ENCODE measurements at places on chromosomes 1 and 21.

DNA sequence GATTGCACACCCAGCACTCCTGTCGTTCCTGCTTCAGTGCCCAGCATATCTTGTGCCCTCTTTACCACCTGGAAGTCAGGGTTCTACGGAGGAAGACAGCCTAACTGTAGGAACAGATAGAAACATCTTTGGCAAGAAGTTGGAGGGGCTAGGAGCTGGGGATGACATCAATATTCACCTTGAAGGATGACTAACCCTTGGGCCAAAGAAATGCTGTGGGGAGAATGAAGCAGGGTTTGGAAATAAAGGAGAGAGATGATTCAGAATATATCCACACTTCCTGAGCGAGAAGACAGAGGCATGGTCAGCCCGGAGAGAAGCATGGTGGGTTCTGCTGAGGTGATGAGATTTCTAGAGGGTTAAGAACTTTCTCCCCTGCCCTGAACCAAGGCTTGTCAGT is 4.6 kb upstream of the NKAIN1 start:
- DNase-seq: no peak

DNA sequence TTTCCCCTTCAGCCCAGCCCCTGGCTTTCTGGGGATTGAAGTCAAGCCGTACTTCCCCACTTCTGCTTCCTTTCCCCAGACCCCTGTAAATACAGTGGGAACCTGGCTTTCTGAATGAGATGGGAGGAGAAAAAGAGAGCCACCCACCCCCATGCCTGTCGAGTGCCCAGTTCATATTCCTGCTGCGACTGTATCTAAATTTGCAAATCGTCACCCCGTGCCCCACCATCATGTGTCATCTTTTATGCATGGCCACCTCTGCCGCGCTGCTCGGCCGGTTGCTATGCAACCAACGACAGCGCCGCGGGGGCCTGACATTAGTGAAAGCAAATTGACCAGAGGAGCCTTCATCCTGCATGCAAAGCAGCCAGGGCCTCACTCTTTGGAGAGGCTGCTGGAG is 143.0 kb downstream of the ELAVL4 start:
- DNase-seq: no peak

GRCh38 chr1:200775850-200776249 is 37.2 kb downstream of the CAMSAP2 start:
- DNase-seq: no peak

GRCh38 chr1:54376430-54377039 is 29.7 kb downstream of the SSBP3 start:
- no peak for DNase-seq

DNA sequence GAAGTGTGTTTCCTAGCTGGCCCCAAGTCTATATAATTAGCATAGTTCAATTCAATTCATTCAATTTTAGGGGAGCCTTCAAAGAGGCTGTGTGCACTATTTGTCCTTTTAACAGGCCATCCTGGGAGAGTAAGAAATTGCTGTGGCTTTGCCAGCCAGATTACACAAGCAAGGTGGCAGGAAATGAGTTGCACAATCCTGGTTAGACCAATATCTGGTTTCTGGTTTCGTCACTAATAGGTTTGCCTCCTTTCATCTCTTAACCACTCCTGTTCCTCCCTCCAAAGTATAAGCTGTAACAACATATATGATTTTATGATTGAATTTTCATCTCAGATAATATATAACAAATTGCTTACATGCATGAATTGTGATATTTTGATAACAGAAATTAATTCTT is 84.1 kb upstream of the NEGR1 start:
- DNase-seq: no peak

DNA sequence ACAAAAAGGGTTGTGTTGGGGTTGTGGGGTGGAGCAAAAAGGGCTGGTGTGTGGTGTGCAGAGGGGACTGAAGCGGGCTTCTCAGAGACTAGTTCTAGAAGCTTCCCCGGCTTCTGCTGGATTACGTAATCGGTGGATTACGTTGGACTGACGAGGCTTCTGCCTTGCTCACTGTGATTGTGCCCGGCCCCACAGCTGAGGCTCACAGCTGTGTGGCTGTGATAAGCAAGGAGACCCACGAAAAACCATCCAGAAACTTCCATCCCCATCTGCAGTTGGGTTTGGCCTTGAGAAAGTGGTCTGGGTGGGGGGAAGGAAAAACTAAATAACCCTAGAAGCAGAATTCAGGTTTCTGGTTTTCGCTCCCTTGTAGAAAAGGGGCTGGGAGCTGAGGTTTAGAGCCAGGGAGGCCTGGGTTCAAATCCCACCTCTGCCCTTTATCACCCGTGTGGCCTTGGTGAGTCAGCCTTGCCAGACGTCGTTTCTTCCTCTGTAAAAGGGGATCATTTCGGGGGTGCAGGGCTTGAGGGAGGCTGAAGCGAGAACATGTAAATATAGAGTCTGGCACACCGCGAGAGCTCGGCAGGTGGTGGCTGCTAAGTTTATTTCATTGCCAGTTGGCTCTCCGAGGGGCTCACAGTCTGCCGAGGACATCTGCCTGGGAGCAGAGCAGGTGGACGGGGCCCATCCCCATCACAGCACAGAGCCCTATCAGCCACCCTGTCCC is 30.4 kb upstream of the DISP3 start:
- DNase-seq: no peak

DNA sequence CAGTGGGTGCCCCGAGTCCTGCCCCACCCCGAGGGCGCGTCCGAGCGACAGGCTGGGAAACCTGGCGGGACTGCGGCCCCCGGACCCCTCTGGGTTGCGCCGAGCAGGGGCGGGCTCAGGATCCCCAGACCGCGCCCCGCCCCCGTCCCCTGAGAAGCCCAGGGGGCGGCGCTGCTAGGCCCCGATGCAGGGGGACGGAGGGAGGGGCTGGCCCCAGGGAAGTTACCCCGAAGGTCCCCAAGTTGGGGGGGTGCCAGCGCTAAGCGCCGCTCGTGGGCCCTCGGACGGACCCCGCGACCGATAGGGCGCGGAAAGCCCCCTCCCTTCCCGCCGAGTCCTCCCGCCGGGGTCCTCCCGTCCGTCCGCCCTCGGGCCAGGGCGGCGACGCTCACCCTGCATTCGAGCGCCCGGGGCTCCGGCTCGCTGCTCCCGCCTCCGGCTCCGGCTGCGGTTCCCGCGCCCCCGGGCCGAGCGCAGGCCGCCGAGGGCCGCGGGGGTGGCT is 414 bp downstream of the GPR153 start:
- no peak for DNase-seq

DNA sequence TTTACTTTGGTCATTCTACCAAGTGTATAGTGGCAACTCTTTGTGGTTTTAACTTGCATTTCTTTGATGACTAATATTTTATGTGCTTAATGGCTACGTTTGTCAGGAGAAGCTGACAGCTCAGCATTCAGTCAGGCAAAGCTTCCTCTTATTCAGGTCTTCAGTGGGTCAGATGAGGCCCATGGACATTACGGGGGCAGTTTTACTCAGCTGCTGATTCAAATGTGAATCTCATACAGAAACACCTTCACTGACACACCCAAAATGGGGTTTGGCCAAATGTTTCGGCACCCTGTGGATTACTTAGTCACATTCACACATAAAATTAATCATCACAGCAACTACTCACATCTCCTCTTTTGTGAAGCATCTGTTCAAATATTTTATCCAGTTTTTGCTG is 104.9 kb upstream of the PLD5 start:
- no peak for DNase-seq

GRCh38 chr1:156998840-156999500 is 46.6 kb downstream of the ARHGEF11 start:
- no peak for DNase-seq

DNA sequence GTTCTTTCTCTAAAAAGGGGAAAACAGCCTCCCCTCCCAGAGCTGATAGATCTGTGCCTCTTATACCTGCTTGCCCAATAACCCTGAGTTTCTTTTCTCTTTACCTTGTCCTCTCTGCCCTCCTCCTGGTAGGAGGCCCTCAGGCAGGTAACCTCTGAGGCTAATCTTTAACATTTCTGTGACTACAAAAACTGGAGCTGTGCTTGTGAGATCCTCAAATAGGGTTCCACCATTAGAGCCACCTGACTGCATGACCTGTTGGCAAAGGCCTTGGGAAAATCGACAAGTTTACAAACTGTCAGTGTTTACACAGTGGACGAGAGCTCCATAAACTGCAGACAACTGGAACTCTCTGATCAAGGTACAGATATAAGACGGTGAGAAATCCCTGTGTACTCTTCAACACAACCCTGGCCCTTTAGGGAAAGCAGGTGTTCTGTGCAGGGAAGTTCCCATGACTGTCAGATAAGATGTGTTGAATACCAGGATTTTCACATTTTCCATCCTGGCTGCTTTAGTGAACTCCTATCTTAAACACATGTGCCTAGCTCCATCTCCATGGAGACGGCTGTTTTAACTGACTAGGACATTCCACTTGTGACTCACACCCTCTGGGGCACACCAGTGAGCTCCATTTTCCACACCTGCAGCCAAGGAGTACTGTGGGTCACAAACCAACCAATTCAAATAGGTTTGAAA is 38.3 kb downstream of the ECE1 start:
- no peak for DNase-seq

GRCh38 chr1:222049176-222049575 is 307.3 kb upstream of the DUSP10 start:
- no peak for DNase-seq

DNA sequence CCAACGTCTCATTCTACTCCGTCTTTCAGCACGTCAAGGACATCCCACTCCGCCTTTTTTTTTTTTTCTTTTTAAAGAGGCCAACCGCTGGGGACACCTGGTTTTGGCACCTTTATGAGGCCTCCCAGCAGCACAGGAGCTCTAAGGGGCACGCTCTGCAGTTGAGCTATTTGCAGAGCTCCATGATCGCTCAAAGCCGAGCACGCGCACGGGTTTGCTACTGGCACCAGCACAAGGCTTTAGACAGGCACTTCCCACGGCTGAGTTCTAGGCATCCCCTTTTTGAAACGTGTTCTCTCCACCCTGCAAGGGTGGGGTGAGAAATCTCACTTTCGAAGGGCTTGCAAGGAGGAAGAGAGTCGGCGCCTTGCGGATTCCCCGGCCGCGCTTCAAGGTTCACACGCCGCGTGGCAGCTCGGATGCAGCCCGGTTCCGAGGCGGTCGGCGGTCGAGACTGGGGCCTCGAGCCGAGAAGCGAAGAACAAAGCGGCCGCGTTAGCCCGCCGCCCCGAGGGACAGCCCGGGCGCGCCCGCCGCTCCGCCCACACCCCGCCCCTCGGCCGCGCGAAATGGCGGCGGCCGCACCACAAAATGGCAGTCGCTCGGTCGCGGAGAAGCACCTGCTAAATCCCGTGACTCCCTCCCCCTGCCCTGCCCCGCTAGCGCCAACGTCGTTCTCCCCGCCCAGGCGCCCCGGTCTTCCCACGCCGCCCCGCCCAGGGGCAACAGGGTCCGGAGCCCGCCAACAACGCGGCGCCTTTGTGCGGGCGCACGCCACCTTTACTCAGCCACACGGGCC is 12.9 kb upstream of the SPEN start:
- peak; percentile 83 for DNase-seq

DNA sequence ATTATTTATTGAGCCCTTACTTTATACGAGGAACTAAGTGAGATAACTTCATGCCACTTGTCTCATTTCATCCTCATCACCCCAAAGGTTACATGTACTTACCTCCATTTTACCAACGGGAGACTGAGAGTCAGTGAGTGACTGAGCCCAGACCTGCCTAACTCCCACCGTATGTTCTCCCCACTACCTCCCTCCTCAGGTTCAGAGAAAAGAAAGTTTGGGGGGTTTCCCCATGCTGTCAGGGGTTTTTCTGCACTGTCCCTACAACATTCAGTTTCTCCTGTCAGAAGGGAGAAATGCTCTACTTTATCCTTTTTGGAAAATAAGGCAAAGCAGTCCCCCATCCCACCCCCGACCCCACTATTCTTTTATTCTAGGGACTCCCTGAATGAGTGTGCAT is 32.9 kb downstream of the FAM78B start:
- no peak for DNase-seq

DNA sequence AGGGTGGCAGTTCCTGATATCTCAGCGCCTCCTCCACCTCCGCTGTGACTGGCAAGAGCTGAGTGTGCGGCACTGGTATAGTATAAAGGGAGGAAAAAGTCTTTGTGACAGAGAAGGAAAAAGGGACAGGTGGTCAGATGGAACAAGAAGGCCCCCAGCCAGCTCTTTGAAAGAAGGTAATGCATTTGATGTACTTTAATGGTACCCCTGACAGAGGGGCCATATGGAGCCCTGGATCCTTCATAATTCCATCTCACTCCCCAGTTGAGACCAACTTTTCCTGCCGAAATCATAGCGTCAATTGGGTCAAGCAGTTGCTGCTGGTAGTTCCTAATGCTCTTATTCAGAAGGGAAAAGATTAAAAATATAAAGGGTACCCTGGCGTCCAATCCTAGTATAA is 198.2 kb downstream of the ZNF326 start:
- no peak for DNase-seq

- DNase-seq: no peak
These were observed 887 bp downstream of the HES2 start for GRCh38 chr1:6418668-6419396.

DNA sequence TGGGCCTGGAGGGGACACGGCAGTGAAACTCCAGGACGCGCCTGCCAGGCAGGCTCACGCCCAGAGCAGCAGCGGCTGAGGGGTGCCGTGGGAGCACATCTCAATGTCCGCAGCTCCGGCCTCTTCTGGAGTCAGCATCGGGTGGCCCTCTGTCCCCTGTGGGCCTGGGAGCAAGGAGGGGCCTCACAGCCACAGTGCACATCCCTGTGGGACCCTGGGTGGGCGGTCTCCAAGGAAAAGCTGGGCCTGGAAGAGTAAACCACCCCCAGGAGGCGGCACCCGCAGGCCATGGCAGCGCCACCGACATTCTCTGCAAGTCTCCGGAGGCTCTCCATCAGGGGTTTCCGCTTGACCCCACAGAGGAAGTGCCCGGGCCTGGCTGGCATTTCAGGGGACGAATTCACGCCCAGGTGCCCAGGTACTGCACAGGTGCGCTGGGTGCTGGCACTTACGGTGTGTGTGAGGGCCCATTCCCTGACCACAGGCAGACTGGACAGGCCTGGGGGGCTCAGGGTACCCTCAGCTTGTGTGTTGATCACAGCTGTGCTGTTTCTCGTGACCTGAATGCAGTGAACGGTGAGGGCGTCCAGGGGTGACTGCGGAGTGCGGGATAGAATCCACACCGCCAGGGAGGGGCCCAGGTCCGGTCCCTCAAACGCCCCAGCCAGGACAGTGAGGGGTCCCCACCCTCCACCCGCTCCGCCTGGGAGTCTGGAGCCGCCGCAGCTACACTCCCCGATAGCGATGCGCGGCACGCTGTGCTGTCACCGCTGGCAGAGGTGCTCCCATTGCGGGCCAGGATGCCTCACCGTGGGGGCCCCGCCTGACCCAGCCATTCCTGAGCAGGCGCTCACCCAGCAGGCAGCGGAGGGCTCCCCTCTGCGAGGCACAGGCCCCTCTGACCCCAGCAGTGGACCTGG is 16.6 kb upstream of the RNF223 start:
- no peak for DNase-seq
